ENCODE measurements at places on chromosomes 4 and X.
A peak's percentile ranks its signal among the peaks of the same experiment; 100 is the strongest.

- DNase-seq = no peak
Measured at GRCh38 chr4:79820427-79820826, 252.6 kb downstream of the ANTXR2 start.

GRCh38 chrX:69179380-69179911 is 14.2 kb upstream of the PJA1 start:
- DNase-seq = no peak

GRCh38 chr4:20298986-20299385 is 47.3 kb downstream of the SLIT2 start:
- DNase-seq = no peak

DNA sequence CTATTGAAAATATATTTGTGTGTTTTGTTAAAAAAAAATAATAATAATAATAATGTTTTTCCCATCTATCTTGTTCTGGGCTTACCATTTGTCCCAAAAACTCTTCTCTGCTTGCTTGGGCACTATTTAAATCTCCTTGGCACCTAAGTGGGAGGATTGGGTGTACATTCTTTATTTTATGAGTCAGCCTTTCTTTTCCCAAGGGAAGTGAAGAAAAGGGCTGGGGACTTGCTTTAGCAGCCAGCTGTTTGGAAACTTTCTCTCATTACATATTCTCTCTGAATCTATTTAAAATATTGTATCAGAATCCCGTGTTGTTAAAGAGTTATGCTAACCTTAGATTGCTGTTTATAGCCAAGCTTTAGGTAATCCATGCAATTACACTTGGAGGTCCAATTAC is 2332.4 kb downstream of the ARAP2 start:
- DNase-seq = no peak

- DNase-seq = peak; percentile 1
Measured at GRCh38 chrX:40734971-40735324, 394 bp downstream of the MED14 start.

DNA sequence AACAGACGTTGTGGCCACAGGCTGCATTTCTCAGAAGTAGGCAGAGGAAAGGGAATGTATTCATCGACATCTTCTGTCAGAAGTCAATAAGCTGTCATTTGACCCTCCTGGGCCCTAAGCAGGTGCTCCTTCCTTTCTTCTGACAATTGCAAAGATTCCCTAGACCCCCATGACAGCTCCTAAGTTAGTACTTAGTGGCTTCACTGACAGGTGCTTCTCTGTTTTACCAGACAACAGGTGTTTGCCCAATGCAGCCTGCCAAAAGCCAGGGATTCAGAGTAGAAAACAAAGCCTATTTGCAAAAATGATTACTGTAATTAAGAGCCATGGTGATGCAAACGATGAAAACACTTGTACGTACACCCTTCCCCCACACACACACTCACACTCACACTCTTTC is 7.5 kb upstream of the FGF5 start:
- no peak for DNase-seq

Measured in stimulated activated CD8-positive, alpha-beta memory T cell treated with anti-CD3 and anti-CD28 coated beads, Interleukin-4, amount 100 ng/mL, for 1 hour (primary cell).